WTC11 (cell line): ENCODE measurements at places on chromosomes 5 and 9. TPM values are rescaled to one million over a fixed set of nuclear protein-coding genes. Genes with fewer than 3 reads are reported as not detected.
A peak's percentile ranks its signal among the peaks of the same experiment; 100 is the strongest.

DNA sequence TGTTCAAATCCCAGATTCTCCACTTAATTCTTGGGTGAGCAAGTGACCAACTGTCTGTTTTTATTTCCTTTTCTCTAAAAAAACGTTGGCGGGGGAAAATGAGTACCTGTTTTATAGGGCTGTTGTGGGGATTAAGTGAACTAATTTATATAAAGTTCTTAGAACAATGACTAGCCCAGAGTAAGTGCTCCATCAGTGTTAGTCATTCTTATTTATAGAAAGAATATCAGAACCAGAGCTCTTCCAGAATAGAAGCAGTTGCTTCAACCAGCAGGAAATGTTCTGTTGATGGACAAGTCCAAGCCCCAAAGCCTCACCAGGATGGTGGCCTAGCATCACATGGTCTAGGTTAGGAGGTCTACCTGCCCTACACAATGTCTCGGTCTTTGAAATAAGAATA lies 379.2 kb downstream of the ACTL7B start:
- H3K27ac ChIP-seq = no peak overlapping the region
- H3K36me3 ChIP-seq = no peaks in the 10 kb centered on the region
- H3K4me3 ChIP-seq = no peak overlapping the region

Gene NIM1K
- total RNA-seq = 0.07 to 0.14 TPM in 2 of 3 replicates, not detected in the other

GRCh38 chr5:124440471-124440870 lies 306.0 kb downstream of the ZNF608 start:
- no peaks in the 10 kb centered on the region for H3K27me3 ChIP-seq
- DNase-seq = no peak
- peaks cover 61% of the 10 kb centered on the region for H3K4me1 ChIP-seq
- peak overlapping the region; percentile 62 for H3K27ac ChIP-seq
- H3K36me3 ChIP-seq = peaks cover 7% of the 10 kb centered on the region

Gene RNF208
- total RNA-seq = 13.3 to 14.8 TPM (median 14.3 TPM) in 3 replicates

GRCh38 chr5:59569158-59569557 lies 324.4 kb downstream of the PDE4D start:
- peaks cover 49% of the 10 kb centered on the region for H3K4me1 ChIP-seq
- H3K27me3 ChIP-seq = no peaks in the 10 kb centered on the region
- DNase-seq = no peak
- peaks cover 12% of the 10 kb centered on the region for H3K36me3 ChIP-seq
- H3K27ac ChIP-seq = peak overlapping the region; percentile 82
- H3K4me3 ChIP-seq = no peak overlapping the region

GRCh38 chr9:18233776-18234445 lies 240.0 kb upstream of the ADAMTSL1 start:
- H3K36me3 ChIP-seq = no peaks in the 10 kb centered on the region
- no peak overlapping the region for H3K27ac ChIP-seq
- no peaks in the 10 kb centered on the region for H3K27me3 ChIP-seq
- peaks cover 4% of the 10 kb centered on the region; the same call in 1 of the 2 replicates for H3K4me1 ChIP-seq
- H3K4me3 ChIP-seq = no peak overlapping the region

DNA sequence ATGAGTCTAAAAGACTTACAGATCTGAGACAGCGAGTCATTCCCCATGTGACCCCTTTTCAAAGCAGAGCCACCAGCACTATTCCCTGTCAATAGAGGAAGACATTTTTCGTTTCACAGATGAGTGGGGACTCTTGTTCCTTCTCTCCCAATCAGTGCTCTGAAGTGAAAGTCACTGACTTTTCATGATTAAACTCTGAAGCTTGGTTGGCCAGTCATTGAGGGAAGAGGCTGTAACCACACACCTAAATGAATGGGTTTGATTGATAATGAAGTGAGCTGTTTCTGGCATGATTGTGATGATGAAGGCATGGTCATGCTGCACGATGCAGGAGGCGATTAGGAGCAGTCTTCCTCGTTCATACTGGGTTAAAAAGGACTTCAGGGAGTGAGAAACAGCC lies 171.9 kb downstream of the ZNF462 start:
- H3K4me3 ChIP-seq = no peak overlapping the region
- H3K36me3 ChIP-seq = peaks cover 3% of the 10 kb centered on the region; the same call in 1 of the 2 replicates
- no peak overlapping the region for H3K27ac ChIP-seq
- no peaks in the 10 kb centered on the region; the same call in 1 of the 2 replicates for H3K4me1 ChIP-seq

- peaks cover 16% of the 10 kb centered on the region for H3K36me3 ChIP-seq
- H3K27ac ChIP-seq = no peak overlapping the region
- peaks cover 17% of the 10 kb centered on the region for H3K27me3 ChIP-seq
- peaks cover 34% of the 10 kb centered on the region for H3K4me1 ChIP-seq
These were observed 71.0 kb upstream of the IQGAP2 start for GRCh38 chr5:76332102-76332501.

DNA sequence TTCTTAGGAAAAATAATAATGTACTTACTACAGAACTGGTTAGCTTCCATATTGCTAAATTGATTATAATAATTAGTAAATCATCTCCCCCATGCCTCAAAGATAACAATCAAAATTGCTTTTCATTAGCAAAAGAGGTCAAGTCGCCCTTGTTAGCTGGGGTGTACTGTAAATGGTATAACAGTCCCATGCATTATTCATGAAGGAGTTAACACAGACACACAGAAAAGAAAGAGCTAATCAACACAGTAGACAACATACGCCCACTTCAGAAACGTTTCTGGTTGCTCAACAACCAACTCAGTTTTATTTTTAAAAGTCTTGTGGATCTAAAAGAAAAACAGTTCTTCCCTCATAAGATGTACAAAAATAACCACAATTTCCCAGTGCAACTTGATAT lies 100.2 kb downstream of the MPDZ start:
- no peak overlapping the region for H3K4me3 ChIP-seq
- no peak for DNase-seq
- peaks cover 15% of the 10 kb centered on the region for H3K36me3 ChIP-seq

- DNase-seq = no peak
- no peaks in the 10 kb centered on the region for H3K27me3 ChIP-seq
- no peak overlapping the region for H3K4me3 ChIP-seq
- no peaks in the 10 kb centered on the region; the same call in 1 of the 2 replicates for H3K36me3 ChIP-seq
- H3K27ac ChIP-seq = no peak overlapping the region
- H3K4me1 ChIP-seq = 0 out of 2 replicates have a peak, but pooled peaks cover 2% of the 10 kb centered on the region
These were observed 111.1 kb downstream of the AGTPBP1 start for GRCh38 chr9:85630676-85631075.

Gene LPAR1
- 3.3 to 4.9 TPM (median 4.0 TPM) in 3 replicates for total RNA-seq

Gene KIF20A
- total RNA-seq = 66.9 to 81.9 TPM (median 68.0 TPM) in 3 replicates
